Dermis blood vessel endothelial cell (primary cell): ENCODE measurements at places on chromosomes 6 and 20. TPM values are rescaled to one million over a fixed set of nuclear protein-coding genes. Genes with fewer than 3 reads are reported as not detected.

DNA sequence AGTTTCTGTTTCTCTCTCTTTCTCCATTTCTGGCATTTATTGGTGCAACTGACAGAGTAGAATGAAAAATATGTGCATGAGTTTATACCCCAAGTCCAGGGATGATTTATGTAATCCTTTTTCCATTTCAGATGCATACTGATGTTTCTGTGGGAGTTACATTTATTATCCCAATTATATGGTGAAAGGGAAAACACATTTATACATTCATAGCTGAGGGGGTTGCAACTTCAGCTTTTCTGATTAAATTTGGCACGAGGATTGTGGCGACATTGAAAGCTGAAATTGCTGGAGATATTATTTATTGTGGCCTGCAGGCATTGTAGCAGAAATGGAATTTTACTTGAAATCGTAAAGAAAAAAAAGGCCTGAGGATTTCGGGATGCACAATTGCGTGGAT, 31.5 kb upstream of the FNDC1 start:
- no peak for DNase-seq

DNA sequence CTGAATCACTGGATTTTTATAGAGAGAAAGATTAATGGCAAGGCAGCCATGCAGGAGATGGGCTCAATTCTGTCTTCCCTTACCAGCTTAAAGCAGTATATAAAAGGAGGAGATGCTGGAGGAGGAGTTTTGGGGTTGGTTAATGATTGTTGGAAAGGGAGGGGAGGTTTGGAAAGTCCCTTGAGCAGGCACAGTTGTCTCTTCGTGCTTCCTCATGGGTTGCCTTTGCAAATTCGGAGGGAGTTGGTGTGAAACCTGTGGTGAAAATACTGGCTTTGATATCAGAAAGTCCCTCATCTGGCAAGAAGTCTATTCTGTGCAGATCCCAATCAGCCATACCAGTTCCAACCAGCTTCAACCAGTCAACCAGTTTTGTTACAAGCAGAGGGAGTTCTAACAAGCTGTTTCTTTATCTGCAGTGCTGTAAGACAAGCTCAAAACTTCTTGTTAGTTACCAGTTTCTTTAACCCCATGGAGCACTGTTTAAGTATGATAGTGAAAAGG, 107.0 kb downstream of the HIVEP1 start:
- DNase-seq = no peak

DNA sequence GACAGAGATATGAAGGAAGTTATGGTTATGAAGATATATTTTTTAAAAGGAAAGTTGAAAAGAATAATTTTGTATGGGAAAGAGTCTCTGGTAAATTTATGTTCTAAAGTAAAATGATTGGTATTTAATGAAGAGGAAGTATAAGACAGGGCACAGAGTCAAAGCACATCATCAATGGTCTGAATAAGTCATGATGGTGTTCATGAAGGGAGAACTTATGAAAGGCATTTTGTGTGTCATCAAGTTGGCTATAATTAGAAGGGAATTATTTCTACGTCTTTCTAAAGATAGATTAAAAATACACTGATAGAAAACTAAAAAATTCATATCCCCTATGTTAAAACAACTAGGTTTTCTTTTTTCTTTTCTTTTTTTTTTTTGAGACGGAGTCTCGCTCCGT, 21.4 kb upstream of the SNAI1 start:
- no peak for DNase-seq

- peak; percentile 33 for DNase-seq
These were observed 9.2 kb downstream of the HSPA1B start for GRCh38 chr6:31836474-31837368.

DNA sequence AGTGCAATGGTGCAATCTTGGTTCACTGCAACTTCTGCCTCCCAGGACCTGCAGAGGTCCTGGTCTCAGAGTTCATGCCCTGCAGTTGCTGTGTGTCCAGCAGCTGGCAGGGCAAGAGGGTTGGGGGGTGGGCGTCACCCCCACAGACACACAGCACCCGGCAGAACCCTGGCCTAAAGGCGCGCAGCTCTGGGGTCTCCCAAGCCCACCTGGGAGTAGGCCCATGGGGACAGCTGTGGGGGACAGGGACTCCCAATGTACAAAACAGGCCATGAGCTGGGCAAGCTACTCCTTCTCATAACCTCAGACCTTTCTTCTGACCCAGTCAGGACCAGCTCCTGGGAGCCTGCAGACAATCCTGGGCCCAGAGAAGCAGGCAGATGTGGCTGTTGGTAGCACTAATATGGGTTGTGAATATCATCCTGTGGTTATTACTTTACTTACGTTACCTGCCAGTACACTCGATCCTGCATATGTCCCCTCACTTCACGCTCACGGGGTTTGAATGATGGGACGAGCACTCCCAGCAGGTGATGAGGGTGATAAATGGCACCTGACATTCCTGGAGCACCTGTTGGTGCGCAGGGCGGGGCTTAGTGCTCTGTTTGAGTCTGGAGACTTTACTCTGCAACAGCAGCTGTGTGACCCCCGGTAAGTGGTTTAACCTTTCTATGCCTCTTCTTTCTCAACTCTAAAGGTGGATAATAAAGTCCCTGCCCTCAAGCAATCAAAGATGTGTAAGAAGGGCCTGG, 39.9 kb upstream of the SULF2 start:
- no peak for DNase-seq

GRCh38 chr6:34816635-34817301, 24.9 kb downstream of the BLTP3A start:
- DNase-seq = no peak

DNA sequence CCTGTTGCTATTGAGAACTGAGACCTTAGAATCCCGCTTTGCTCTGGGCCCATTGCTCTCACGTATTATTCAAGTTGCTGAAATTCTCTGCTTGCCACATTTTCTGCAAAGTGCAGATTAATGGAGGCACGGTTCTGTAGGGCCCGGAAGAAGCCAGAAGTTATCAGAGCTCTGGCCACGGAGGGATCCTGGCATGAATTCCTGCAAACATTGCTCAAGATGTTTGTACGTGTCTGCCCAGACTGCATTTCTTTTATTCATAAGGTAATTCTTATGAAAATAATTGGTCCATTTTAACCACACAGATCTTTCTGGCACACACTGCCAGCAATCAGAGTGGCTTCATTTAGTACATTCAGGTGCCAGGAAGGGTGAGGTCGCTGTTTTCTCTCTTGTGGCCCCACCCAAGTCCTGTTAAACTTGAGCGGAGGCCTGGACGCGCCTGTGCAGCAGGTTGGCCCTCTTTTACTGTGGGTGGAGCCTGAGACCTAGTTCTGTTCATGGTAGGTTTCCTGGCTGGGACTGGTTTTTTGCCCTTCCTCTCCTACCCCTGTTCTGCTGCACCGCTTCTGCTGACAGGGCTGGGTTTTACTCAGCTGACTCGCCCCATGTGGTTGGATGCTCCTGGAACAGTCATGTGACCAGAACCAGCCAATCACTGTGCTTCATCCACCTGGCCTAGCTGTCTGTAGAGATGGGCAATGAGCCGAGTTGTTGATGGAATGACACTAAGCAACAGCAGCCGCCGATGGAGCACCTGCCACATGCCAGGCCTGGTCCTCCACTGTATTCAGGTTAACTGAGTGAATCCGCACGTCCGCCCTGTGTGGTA, 230.2 kb downstream of the CDH4 start:
- no peak for DNase-seq

DNA sequence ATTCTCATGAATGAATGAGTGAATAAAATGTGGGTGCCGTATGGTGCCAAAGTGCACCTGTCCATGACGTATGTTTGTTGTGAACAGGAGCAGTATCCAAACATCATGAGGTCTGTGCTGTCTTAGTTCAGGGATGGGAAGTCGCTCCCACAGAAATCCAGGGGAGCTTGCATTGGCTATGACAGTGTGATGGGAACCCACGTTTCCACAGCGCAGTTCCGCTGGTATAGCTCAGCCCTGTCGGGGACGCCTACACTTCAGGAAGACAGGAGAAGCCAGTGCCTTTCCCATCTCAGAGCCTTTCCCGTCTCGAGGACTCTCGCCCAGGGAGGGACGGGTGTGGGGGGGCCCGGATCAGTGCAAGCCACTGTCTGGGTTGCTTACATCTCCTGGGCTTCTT, 69.8 kb downstream of the DACT2 start:
- no peak for DNase-seq

DNA sequence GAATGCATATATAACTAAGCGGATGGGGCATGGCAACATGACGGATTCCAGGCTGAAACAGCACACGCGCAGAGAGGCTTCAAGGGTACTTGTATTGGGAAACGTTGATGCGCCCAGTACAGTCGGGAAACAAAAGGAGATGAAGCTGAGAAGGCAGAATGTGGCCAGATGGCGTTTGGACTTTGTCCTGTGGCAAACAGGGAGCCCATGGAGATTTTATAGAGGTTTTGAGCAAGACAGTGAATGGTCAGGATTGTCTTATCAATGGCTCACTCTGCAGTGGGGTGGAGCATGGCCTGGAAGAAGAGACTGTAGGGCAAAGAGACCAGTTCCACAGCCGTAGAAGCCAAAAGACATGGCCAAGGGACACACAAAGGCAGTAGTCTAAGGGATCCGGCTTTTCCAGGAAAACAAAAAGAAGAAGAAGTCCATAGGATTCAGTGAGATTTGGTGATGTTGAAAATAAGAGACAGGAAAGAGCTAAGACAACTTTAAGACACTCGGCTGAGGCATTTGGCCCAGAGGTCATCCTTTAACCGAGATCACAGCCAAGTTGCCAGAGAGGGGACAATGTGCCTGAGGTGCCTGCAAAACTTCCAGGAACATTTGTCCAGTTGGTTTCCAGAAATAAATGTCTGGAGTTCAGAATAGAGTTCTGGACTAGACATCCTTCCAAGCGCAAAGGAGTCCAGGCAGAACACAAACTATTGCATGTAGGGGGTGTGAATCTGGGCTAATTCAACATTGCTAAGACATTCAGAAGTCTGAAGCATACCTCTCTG, 123.0 kb upstream of the RREB1 start:
- DNase-seq = no peak

- peak; percentile 96 for DNase-seq
These were observed 156.4 kb upstream of the ECI2 start for GRCh38 chr6:4291453-4292403.

DNA sequence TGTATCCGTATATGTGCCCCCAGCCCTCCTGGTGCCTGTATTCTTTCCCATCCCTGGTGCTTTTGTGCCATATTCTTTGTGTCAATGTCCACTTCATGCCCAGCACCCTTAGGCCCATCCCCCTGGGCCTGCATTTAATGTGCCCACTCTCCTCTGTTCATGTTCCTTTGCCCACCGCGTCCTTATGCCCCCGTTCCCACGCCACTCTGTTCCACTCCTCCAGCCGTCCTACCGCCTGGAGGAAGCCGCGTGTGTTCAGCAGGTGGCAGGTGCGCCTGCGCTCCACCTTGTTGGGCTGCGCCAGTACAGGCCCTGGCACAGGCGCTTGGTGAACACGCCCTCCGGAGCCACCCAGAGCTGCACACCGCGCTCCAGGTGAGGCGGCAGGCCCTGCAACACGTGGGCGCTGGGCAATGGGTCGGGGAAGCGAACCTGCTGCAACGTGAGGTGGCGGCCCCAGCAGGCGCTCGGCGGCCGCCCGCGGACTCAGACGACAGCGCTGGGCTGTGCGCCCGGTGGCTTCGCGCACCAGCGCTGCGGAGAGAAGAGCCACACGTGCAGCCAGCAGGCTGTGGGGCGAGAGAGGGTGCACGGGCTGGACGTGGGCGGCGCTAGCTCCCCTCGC, 4.0 kb upstream of the FOXS1 start:
- DNase-seq = no peak

DNA sequence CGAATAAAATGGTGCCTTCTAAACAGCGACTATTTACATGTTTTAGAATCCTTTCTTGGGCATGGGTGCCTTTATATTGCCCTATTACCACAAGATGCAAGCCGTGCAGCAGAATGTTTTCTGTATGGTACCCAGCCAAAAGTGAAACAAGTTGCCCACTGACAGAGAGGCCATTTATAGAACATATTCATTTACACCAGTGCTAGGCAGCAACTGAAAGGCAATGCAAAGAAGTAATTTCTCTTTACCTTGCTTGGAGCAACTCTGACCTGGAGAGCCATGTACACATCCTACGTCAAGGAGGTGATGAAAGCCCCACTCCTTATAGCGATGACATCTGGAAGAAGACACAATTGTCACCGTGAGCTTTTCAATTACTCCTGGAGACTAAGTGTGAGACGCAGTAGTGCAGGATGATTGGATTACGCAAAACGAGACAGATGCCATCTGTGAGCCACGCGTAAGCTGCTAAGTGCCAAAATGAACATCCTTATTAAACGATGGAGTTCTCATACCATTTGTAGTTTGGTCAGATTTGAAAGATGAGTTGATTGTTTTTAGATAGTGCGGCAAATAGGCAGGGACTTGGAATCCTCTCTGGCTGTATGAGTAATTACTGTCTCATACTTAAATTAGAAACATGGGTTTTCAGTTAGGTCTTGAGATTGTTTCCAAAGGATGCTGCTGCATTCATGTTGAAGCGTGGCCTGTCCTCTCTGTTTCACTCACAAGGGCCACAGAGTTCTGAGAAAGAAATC, at the start of gene TMEM244:
TSS of gene TMEM244 (minus strand) at position 408 of the 758 bp plus-strand sequence. CDS start at position 281, 127 bp downstream.
- DNase-seq = no peak

DNA sequence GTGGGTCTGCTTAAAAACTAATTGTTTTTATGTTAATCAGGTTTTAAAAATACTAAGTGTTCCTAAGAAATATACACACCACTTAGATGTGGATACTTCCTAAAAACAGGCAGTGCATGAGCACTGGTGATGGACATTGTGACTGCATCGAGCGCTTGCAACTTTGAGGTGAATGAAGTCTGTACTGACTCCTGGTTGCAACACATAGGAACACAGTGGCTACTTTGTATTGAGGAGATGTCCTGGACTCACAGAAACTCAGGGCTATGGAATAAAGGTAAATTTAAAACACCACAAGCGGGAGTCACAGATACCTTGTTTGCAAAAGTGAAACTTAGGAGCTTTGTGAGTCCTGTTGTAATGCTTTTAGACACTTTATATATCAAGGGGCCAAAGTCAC, 55.6 kb upstream of the POLR1H start:
- DNase-seq = no peak

DNA sequence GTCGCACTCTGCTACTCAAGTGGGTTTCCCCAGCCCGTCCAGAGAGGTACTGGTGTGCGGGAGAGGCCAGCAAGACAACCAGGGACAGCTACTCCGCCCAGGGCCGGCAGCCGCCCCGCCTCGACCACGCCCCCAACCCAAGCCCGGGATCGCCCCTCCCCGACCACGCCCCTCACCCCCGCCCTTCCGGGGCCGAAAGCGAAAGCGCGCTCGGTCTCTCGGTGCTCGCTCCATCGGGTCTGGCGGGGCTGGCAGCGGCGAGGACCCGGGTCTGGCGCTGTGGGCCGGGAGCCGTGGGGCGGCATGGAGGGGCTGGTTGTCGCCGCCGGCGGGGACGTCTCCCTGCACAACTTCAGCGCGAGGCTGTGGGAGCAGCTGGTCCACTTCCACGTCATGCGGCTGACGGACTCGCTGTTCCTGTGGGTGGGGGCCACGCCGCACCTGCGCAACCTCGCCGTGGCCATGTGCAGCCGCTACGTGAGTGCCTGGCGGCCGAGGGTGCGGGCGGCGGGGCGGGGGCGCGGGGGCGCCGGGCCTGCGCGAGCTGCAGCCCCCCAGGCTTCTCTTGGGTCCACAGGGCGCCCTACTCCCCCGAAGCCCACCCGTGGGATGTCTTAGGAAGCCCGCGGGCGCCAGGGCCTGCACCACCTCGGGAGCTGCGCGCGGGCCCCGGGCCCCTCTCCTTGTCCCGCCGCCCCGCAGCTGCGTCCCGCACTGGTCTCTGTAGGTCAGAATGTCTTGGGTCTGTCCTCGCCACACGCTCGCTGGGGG, at the start of gene PSMG4:
TSS of gene PSMG4 (plus strand) at position 228 of the 771 bp plus-strand sequence. CDS start at position 304, 76 bp downstream.
- peak; percentile 91 for DNase-seq

SLC24A3 gene
- 0.09 TPM in 1 of 2 replicates, not detected in the other for total RNA-seq

ALDH8A1 gene
- 0.37 and 0.51 TPM in 2 replicates for total RNA-seq

GPR63 gene
- total RNA-seq = under 0.01 and 0.09 TPM in 2 replicates
